ENCODE measurements at places on chromosomes 12 and 14.

DNA sequence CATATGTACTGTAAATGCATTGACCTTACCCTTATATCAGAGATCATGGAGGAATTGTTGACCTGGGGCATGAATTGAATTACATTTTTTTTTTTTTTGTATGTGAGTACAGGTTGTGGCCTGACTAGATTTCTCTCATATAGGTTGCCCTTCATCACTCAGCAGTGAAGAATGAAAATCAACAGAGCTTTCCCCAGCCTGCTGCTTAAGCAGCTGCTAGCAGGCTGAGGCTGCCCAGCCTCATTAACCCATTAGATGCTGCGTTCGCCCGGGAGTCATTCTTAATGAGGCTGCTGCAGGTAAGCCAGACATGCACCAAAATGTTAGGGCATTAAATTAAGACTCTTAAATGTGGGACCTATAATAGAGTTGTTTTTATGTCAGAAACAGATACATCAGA, 236.0 kb downstream of the ETNK1 start:
- DNase-seq = no peak

DNA sequence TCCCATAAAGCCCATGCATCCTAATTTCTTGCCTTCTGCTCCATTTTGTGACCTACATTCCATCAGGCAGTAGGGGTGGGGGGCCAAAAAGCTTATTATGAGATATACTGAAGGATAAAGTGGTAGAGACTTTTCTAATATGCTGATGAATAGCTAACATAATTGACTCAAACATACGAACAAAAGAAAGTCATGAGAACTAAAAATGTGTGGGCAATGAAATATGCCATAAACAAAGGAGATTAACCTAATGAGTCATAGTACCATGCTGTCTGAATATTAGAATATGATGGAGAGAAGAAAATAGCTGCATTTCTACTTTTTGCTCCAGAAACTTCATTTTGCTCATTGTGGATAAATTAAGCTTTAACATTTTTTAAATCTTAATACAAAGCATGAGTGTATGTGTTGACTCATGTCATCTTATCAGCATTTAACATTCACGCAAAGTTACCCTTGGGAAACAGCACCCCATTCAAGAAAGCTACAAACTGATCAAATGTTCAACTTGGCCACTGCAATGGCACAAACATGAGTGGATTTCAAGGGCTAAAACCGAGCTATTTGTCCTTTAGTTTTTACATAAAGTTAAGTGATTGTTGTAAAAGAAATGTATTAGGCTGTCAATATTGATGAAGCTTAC, 64.0 kb upstream of the DIO2 start:
- DNase-seq = no peak

- DNase-seq = no peak
Measured at GRCh38 chr14:58368956-58369355, 26.8 kb upstream of the TOMM20L start.

DNA sequence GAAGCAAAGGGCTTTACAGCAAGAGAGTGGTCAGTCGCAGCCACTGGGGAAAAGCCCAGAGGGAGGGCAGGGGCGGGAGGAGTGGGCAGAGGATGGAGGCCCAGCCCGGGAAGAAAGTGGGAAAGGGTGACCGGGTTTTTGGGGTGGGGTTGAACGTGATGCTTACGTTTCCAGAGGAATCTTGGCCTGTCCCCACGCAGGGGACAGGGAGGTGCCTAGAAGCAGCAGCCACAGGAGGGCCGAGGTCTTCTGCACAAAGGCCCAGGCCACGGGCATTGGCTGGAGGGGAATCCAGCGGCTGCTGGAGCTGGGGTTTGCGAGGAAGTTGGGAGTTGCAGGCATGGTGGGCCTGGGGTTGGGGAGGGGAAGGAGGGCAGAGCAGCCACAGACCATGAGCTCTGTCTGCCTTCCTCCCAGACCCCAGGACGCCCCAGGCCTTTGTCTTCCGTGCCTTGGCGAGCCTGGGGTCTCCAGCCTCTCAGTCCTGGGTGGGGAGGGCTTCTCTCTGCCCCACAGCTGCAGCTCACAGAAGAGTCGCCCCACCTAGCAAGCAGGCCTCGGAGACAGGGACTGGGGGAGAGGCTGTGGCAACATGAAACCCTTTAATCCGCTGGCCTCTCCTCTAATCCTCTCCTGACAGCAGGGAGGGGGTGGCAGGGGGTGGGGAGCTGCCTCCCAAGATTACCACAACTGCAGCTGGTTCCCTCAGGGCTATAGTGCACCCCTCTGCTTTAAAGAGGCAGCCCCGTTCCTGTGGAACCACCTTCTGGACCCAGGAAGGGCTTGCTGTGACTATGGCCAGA, at the start of gene CACNA2D4:
TSS of gene CACNA2D4 (minus strand) at position 572 of the 803 bp plus-strand sequence. CDS start at position 393, 179 bp downstream.
- no peak for DNase-seq

DNA sequence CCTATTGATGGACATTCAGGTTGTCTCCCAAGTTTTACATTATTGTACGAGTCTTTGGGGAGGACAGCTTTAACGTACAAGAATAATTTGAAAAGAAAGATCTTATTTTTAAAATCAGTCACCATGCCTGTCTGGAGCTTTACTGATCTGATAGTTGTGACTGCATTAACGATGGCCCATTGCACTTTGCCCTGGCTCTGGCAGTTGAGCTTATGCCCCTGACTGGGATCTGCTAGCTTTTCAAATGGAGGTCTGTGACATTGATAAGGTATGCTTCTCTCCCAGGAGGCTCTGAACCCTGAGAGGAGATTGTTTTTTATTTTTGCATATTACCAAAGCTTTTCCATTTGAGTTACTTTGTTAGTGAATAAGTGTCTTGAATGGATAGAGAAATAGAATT, 17.9 kb upstream of the RAB3IP start:
- no peak for DNase-seq

- no peak for DNase-seq
Measured at GRCh38 chr14:61503167-61503801, 181.9 kb downstream of the PRKCH start.

DNA sequence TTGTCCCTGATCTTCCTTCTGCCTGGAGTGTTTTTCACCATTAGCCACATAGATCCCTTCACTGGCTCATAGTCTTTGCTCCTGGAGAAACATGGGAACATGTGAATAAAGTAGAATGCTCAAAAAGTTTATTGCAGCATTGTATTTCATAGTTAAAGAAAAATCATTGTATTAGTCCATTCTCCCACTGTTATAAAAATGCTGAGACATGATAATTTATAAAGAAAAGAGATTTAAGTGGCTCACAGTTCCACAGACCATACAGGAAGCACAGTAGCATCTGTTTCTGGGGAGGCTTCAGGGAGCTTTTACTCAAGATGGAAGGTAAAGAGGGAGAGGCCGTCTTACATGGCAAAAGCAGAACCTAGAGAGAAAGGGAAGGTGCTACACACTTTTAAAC, 238.3 kb upstream of the OR4E1 start:
- no peak for DNase-seq

- DNase-seq = no peak
Measured at GRCh38 chr12:64713376-64713775, 45.8 kb downstream of the GNS start.

DNA sequence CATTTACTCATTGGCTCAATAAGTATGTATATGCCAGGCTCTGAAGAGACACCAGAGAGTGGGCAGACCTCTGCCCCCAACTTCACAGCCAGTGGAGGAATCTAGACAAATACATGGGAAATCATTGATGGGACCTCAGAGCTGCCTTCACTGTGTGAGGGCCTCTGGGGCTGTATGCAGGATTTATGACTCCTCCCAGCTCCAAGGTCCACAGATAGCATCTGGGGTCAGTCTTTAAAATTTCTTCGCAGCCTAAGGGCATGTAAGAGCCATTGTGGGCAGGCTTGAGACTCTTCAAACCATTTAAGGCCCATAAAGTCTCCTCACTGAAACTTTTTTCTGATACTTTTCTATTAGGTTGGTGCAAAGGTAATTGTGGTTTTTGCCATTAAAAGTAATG, 125.5 kb downstream of the SPTSSA start:
- no peak for DNase-seq
